ENCODE measurements at places on chromosomes 11 and 22.
A peak's percentile ranks its signal among the peaks of the same experiment; 100 is the strongest.

DNA sequence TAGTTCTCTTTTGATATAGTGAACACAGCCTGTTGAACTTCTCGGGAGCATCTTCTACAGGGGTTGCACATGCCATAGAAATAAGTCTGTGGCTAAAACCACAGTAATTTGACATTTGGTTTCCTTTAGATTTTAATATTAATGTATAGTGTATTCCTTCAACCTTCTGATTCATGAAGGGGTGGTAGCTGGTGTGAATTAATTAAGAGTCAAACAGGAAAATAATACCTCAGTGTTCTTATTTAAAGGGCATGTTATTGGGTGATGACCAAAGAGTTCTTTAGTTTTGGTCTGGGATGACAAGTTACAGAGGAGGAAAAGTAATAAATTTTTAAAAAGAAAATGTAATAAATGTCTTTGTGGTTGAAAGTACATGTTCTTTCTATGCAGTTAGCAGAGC lies 86.8 kb downstream of the PDHX start:
- DNase-seq = no peak

DNA sequence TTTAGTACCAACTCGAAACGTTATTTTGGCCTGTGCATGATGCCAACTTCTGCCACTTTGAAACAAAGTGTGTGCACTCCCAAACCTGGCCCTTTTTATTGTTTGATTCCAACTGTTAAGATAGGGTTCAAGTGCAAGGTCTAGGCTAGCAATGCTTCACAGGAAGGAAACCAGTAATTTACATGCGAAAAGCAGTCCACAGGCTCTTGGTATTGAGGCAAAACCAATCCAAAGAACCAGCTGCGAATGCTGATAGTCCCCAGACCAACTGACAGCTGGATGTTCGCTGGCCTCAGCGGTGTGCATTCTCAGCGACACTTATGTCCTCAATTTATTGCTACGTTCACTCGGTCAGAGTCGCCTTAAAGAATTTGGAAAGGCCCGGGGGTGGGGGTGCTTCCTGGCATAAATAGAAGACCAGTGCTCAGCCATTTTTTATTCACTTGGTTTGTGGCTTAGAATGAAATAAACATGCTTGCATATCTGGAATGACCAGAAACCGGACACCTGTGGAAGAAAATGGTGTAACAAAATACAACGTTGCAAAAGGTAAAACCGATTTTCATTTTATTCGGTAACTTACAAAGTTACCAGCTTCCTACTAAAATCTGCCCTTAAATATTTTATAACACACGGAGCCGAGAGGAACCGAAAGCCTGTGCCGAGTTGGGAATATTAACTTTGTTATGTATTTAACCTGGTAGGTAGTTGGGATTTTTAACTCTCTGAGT lies 1.6 kb downstream of the CPT1A start:
- no peak for DNase-seq

GRCh38 chr11:102309621-102310541 lies 7.4 kb upstream of the BIRC3 start:
- peak; percentile 39 for DNase-seq

DNA sequence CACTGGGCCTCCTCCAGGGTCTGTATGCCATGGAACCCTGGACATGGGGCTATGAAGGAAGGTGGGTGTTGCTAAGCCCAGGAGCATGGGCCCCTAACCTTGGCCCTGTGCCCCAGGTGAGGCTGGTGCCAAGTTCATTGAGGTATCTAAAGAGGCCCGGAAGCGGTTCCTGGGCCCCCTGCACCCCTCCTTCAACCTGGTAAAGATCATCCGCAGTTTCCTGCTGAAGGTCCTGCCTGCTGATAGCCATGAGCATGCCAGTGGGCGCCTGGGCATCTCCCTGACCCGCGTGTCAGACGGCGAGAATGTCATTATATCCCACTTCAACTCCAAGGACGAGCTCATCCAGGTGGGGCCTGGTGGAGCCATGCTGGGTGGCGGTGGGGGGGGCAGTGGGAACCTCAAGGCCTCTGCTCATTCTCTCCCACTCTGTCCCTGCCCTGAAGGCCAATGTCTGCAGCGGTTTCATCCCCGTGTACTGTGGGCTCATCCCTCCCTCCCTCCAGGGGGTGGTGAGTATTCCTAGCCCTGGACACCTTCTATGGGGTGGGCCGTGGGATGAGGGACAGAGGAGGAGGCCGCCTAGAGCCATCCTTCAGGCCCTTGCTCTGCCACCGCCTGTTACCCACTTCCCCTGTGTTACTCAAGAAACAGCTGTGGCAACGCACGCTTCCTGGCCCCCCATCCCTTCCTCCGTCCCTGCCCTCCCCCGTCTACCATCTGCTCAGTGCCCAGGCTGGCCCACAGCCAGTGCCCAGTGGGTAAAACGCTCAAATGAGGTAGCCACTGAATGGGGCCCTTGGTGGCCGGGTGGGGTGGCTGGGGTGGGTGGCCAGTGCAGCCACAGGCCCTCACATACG lies 3.0 kb downstream of the PNPLA2 start:
- no peak for DNase-seq

DNA sequence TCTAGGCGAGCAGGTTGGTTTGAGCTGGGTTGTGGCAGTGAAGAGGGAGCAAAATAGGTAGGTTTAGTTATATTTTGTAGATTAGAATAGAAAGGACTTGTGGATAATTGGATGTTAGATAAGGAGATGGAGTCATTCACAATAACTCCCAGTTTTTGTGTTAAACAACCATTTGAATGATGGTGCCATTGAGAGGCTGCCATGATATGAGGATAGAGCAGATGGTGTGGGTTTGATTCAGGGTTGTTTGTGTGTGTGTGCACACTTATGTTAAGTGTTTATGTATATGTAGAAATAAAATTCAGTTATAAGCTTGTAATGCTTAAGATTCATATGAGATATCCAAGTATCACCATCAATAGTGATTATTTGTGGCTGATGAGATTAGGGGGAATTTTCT lies 166.6 kb downstream of the NXPE2 start:
- DNase-seq = no peak

DNA sequence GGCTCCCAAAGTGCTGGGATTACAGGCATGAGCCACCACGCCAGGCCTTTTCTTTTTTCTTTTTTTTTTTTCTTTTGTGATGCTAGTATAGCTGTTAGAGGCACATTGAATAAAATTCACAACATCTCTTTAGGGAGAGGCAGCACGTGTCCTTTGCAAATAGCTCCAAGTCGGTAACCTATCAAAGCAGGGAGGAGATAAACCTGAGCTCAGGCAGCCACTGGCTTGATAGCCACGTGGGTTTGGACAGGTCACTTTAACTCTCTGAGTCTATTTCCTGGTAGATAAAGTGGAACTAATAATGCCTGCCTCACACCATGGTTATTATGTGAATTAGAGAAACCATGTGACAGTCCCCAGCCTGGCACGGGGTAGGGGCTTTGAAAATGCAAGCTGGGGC lies 43.1 kb upstream of the ATXN10 start:
- no peak for DNase-seq

GRCh38 chr11:114152785-114153184 lies 93.3 kb downstream of the ZBTB16 start:
- DNase-seq = no peak

GRCh38 chr11:7759010-7759409 lies 37.7 kb downstream of the OR5P2 start:
- no peak for DNase-seq

- no peak for DNase-seq
These were observed 12.1 kb downstream of the HPS4 start for GRCh38 chr22:26471522-26471921.

GRCh38 chr11:1540074-1540473 lies 32.0 kb downstream of the DUSP8 start:
- DNase-seq = no peak

- DNase-seq = no peak
These were observed 8.7 kb upstream of the KCNJ5 start for GRCh38 chr11:128882451-128882850.

DNA sequence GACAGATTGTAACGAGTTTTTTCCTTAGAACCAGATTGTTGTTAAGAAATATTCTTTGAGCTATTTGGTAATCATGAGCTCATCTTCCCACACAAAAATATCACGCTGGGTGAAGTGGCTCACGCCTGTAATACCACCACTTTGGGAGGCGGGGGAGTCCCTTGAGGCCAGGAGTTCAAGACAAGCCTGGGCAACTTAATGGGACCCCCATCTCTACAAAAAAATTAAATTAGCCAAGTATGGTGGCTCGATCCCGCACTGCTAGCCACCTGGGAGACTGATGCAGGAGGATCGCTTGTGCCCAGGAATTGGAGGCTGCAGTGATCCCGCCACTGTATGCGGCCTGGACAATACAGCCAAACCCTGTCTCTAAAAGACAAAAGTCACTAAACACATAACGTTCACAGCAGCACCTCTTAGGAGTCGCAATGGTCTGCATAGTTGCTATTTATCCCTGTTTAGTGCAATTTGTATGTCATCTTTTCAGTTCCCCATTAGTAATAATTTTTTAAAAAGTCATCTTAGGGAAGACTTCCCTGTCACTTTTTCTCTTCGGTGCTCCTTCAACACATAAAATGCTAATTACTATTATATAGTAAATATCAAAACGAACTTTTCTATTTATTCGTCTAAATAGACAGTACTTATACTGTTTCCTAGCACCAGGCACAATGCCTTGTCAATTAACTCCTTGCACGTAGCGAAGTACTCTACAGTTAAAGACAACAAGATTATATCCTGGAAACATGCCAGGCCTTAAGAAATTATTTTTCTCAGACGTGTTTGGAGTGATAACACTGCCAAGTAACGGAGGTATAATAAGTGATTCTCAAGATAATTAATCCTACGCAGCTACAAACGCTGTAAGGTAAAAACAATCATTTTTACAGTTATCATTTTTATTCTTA lies 1.1 kb downstream of the ST13 start:
- no peak for DNase-seq

- no peak for DNase-seq
These were observed 50.2 kb upstream of the PICALM start for GRCh38 chr11:86119077-86119476.

DNA sequence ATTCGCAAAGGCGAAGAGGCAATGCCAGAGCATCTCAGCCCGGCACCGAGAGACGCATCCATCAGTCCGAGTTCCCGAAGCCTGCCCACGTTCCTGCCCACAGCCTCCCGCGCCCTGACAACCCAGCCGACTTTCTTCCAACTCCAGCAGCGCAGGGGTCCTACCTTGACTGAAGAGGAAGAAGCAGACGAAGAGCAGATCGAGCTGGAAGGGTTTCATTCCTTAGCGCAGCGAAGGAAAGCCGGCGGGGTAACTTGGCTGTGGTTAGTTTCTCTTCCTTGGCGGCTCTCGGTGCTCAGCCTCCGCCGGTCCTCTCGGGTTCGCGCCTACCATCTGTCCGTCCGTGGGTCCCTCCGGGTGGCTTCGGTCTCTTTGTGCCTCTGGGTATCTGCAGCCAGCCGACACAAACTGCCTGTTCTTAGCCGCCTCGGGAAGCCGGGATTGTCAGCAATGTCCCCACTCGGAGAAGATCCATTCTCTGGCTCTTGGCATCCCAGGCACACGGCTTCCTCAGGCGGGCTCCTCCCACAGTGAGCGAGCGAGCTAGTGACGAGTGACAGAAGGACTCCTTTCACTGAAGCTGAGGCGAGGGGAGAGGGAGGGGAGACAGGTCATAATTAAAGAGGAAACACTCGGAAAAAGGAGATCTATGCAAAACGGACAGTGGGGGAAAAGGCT lies at the start of gene KIRREL3:
Gene KIRREL3, minus strand, starts transcription at position 480 of the 678 bp plus-strand sequence.
- DNase-seq = no peak

DNA sequence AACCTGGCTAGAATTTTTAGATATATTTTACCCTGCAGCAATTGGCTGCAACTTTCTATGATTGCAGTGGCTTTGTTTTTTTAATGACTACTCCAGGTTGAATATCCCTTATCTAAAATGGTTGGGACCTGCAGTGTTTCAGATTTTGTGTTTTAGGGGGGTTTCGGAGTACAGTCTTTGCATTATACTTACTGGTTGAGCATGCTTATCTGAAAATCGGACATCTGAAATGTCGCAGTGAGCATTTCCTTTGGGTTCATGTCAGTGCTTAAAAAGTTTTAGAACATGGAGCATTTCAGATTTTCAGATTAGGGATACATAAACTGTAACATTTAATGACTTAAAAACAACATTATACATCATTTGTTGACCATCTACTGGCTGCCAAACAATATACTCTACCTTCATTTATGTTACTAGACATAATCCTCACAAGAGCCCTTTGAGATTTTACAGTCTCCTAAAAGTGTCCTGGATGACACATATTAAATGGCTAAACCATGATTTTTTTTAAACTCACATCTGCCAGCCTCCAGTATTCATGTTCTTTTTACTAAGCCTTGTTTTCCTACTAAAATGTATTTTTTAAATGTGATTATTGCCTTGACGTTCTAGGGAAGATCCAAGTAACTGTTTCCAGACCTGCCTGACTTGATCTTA lies 66.3 kb downstream of the PRMT3 start:
- DNase-seq = no peak

DNA sequence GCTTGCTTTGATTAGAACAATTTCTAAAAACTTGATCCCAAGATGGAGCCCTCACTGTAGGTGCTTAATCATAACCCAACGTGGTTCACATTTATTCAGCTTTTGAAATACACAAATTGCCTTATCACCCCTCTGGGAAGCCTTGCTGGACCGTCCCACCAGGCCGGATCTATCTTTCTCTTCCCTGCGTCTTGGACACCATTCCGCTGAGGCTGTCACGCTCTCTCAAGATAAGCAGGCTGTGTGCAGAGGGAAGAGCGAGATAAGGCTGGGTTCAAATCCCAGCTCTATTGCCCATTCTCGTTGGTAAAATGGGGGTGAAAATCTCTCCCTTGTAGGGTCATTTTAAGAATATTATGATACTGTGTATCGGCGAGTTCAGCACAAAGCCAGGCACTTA lies 20.5 kb upstream of the TP53I11 start:
- DNase-seq = no peak

DNA sequence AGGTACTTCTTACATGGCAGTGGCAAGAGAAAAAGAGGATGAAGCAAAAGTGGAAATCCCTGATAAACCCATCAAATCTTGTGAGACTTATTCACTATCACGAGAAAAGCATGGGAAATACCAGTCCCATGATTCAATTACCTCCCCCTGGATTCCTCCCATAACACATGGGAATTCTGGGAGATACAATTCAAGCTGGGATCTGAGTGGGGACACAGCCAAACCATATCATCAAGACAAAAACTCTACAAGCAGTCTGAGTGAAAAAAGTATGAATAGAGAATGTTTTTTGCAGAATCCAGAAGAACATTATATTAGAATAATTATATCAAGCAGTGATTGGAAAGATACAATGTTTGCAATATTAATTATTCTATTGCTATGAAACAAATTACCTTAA lies 893.7 kb downstream of the FAM181B start:
- no peak for DNase-seq

- DNase-seq = no peak
These were observed at the start of gene CDHR5 for GRCh38 chr11:624705-625635. Gene CDHR5, minus strand, starts transcription at chr11:624955. Its CDS starts 53 bp downstream, at chr11:624902.

- DNase-seq = no peak
These were observed 23.8 kb downstream of the MYBPC3 start for GRCh38 chr11:47328449-47329390.

GRCh38 chr22:41429232-41429950 lies 17.2 kb downstream of the TOB2 start:
- DNase-seq = no peak
